ENCODE measurements at places on chromosomes 2 and 18.

GRCh38 chr18:31657823-31658669, 26.3 kb downstream of the B4GALT6 start:
- no peak for DNase-seq

GRCh38 chr2:221337957-221338685, 234.0 kb downstream of the EPHA4 start:
- no peak for DNase-seq

DNA sequence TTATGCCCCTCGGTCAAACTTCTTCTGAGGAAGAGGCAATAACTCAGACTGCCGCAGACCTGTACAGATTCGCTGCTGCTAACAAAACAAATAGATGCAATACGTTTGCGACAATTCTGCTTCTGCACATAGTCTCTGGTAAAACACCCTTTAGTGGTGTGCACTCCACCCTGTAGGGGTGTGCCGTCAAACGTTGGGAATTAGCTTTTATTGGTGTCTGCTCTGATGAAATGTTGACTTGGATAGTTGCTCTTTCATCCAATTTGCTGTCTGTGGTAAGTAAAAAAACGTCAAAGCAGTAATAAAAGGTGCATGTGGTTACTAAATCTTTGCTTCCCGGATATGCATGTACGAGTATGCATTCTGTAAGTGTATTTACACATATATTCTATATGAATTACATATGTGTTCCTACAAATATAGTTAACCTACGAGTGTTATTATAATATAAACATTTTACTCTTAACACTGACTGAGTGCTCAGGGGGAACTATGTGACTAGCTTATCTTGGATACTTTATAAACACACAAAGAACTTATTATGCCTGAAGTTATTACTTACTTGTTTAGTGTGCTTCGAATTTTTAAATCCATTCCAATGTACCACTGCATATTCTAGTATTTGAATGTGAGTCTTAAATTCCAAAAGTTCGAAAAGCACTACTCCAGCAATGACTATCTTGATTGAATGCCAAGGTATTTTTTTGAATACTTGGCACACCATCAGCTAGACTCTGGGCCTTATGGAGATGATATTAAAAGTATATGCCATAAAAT, 610.2 kb downstream of the ZEB2 start:
- no peak for DNase-seq

- no peak for DNase-seq
These were observed 136.4 kb downstream of the HDAC4 start for GRCh38 chr2:239264492-239264837.

DNA sequence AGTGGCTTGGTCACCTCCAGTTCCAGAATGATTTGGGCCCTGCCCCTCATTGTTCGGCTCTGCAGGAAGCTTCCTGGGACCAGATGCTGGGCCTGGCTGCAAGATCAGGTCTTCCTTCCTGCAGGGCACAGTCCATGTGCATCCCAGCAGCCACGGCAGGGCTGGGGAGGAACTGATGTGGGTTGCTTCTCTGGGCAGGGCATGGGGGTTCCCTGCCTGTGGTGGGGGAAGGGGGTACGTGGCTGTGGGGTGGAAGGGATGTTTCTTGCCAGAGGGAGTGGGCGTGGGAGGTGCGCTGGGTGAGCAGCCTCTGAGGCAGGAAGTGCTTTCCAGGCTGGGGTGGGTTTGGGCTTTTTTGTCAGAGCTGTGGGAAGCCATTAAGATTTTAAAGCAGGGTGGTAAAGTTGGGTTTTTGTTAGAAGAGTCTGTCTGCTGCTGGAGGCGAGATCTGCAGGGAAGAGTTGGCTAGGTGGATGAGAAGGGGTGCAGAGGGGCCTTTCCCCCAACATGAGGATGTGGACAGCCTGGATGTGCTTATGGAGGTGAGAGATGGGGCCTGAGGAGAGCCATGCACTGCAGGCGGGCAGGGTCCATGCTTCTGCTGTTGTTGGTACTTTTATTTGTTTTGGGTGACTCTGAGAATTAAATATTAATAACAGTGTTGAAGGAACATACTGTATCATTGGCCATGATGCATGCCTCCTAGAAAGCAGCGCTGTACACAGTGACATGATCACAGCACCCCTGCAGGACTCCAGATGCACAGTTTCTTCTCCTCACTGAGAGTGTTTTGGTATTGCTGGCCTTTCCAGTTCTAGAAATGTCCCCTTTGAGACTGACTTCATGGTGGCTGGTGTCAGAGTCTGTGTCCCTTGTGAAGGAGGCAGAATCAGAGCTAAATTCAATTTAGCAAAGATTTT, 45.3 kb downstream of the DGKD start:
- DNase-seq = no peak

- no peak for DNase-seq
These were observed 16.8 kb upstream of the MYCN start for GRCh38 chr2:15923597-15923996.

DNA sequence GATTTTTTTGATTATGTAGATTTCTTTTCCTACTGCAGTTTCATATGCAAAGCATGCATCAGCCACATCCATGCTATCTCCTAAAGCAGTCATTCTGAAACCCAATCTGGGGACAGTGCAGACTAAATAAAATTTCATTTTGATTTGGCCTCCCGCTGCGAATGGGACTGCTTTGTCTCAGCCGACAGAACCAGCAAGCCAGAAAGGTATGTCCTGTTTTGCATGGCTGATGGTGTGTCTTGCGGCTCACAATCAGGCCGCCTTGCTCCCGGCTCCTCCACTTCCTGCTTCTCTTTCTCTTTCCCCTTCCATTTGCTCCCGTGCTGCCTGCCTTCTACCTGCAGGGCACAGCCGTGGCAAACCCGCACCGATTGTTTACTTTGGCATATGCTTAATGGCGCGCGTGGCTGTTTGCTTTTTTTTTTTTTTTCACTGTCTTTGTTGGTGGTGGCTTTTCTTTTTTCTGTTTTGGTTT, 419.6 kb upstream of the POU3F3 start:
- DNase-seq = no peak
